ENCODE measurements at places on chromosomes 11 and 22.

GRCh38 chr11:118870396-118871343 is 13.0 kb upstream of the CXCR5 start:
- DNase-seq, result no peak

GRCh38 chr11:63552921-63553320 is 10.3 kb downstream of the PLAAT2 start:
- DNase-seq, result no peak

DNA sequence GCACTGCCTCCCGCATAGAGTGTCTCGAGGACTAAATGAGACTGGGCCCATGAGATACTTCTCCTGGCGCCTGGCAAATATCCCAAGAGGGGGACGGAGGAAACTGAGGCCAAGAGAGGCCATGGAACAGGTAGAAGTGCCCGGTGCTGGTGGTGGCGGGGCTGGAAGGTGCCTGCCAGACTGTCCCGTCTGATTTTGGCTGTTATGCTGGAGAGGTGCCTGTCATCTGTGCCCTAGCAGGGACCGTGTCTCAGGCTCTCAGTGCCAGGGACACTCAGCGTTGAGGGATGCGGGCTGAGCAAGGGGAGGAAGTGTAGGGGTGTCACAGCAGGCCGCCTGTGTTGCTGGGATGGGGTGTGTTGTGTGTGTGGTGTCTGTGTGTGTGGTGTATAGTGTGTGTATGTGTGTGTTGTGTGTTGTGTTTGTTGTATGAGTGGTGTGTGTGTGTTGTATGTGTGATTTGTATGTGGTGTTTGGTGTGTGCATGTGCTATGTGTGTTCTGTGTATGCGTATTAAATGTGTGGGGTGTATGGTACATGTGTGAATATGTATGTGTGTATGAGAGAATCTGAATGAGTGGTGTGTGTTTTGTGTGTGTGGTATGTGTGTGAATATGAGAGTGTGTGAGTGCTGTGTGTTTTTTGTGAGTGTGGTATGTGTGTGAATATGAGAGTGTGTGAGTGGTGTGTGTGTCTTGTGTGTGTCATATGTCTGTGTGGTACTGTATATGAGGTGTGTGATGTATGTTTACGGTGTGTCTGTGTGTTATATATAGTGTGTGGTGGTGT is 21.3 kb upstream of the SHISAL1 start:
- DNase-seq, result no peak

- no peak for DNase-seq
Observed at GRCh38 chr11:61375761-61376108, 13.6 kb downstream of the TMEM138 start.

DNA sequence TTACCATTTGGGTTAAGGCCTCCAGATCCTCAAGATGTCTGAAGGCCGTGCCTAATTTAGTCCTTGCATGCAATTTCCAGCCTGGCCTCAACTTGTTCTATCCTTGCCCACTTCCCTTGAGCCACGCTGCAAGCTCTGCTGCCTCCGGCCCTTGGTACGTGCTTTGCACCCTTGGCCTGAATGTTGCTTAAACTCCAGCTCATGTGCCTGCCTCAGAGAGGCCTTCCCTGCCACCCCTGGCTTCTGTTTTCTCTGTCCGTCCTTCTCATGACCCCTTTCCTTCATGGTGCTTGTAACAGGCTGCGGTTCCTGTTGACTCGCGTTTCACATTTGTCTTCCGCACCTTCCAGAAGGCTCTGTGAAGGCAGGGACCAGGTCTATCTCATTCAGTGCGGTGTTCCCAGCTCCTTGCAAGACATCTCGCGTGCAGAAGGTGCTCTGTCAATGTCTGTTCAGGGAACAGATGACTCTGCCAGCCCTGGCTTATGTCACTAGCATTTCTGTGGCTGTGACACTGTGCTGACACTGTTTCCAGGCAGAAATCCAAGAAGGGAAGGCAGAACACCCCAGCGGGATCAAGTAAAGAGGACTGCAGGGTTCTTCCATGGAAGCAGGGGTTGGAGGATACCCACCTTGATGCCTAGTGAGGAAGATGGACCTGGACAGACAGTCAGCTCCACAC is 61.8 kb downstream of the FBLN1 start:
- no peak for DNase-seq

GRCh38 chr22:27541836-27542235 is 259.7 kb downstream of the MN1 start:
- no peak for DNase-seq

GRCh38 chr22:31628969-31629708 is 32.9 kb downstream of the PISD start:
- DNase-seq, result no peak

DNA sequence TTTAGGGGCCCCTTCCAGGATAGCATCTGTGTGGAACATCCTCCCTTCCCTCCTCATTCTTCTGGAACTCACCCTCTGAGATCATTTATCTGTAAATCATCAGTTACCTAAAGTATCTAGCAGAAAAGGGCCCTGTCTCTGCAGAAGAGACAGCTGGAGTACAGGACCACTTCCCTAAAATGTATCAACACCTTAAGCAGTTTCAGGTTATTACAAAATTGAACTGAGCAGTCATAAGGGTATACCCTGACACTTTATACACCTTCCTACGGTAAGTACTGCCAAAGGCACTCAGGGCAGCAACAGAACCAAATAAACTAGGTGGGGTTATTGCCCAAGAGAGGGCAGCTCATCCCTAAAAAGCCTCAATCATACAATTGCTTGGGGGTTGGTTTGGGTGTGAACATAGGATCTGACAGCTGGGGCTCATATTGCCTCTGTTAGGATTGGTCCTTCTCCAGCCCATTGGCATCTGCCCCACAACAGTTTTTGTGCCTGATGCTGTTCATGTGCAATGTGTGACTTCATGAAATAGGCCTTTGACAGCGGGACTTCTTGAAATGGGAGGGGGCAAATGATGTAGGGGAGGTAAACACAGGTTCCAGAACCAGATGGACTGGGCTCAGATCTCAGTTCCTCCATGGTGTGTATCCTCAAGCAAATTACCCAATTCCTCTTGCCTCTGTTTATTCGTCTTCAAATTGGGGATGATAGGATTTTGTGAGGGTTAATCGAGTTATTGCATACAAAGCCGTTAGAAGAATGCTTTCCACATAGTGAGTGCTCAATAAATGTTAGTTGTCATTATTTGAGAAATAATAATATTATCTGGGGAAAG is 2.9 kb downstream of the POU2AF3 start:
- DNase-seq, result no peak

DNA sequence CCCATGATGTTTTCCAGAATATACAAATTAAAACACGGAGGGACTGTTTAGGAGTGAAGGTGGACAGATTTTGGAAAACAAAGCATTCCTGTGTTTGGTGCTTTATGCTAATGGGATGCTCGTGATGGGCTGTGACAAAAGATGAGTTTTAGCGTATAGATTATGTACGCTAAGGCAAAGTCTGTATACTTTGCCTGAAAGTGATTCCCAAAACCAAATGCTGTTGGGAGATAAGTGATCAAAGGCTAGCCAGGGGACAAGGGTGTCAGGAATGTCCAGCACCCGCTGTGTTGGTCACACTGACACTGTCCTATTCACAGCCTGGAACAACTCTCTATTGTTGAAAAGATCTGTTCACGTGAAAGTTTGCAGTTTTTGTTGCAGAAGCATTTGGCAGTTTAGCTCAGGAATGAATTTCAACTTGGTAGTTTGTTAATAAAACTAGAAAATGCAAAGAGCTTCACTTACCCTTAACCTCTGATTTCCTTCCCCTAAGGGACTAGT is 1.5 kb downstream of the JAM3 start:
- no peak for DNase-seq

DNA sequence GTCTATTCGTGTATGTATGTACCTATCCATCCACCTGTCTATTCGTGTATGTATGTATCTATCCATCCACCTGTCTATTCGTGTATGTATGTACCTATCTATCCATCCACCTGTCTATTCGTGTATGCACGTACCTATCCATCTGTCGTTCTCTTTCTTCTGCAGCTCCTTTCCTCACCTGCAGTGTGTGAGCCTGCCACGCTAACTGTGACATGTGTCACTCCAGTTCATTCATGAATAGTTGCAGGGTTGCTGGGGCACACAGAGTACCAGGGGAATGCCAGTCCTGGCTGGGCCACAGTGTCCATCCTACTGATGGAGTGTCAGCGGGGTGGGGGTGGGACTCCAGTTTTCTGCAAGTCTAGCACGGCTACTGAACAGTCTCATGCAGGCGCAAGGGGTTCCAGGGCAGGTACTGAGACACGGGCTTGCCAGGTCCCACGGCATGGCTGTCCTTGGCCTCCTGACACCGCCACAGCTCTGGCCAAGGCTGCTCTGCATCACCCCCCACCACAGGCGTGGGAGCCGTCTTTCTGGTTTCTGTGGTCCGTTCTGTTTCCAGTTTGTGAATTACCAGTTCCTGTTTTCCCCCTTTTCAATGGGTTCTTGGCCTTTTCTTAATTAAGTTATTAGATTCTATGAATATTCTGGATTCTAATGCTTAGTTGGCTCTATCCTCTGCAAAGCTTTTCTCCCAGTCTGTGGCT is 88.8 kb upstream of the CLDN5 start:
- no peak for DNase-seq

- DNase-seq, result no peak
Observed at GRCh38 chr22:27686534-27686933, 115.0 kb downstream of the MN1 start.

GRCh38 chr22:19818324-19819207 is 36.1 kb downstream of the GNB1L start:
- DNase-seq, result no peak

- DNase-seq, result no peak
Observed at GRCh38 chr11:119263352-119263940, 53.5 kb downstream of the MCAM start.

DNA sequence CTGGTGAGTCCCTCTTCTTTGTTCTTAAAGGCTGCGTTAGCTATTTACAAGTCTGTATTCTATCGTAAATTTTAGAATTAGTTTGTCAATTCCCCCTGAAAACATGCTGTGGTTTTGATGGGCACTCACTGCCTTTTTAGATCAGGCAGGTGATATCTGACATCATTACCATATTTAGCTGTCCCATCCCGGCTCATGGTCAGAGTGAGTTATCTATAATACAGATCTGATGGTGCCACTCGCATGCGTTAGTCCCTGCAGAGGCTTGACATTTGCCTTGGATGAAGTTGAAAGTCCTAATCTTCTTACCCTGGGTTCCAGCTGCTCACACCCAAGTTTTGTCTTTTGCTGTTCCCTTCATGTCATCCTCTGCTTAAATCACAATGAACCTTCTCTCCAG is 150.5 kb upstream of the NARS2 start:
- DNase-seq, result no peak

DNA sequence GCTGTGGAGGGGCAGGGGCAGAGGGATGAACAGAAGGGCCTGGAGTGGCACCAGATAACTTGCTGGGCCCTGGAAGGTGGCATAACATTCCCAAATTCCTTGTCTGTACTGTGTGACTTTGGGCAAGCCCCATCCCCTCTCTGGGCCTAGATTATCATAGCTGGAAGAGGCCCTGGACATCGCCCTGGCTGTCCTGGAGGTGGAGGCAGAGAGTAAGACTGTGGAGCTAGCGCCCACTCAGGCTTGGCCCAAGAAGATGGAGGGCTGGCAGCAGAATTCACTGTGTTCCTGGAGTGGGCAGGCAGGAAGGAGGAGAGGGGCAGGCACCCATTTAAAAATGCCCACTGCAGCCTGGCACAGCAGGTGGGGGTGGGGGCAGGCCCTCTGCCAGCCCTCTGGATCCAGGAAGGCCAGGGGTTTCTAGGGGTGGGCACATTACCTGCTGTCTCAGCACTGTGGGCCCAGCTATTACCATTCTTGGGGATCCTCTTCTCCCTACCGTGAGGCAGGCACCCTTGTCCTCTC is 22.6 kb downstream of the ARHGEF17 start:
- DNase-seq, result no peak

- DNase-seq, result no peak
Observed at GRCh38 chr11:76243957-76244285, 37.6 kb upstream of the WNT11 start.

GRCh38 chr22:37068859-37069258 is 17.3 kb downstream of the KCTD17 start:
- no peak for DNase-seq

GRCh38 chr22:44459551-44459950 is 38.5 kb downstream of the RTL6 start:
- no peak for DNase-seq

DNA sequence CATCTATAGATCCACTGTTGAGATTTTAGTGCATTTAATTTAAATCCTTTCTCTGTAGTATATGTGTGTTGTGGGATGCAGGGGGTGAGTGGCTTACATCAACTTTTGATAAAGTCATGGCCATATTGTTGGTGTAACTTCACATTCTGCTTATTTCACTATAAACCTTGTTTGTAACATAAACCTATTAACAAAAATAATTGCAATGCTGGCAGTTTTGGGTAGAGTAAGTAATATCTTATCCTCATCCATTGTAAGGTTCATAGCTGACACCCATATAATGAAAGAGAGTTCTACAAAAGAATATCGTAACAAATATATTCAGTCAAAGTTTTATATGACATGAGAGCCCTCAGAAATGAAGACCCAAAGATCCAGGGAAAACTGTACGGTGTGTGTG is 601.7 kb upstream of the ANO3 start:
- no peak for DNase-seq

DNA sequence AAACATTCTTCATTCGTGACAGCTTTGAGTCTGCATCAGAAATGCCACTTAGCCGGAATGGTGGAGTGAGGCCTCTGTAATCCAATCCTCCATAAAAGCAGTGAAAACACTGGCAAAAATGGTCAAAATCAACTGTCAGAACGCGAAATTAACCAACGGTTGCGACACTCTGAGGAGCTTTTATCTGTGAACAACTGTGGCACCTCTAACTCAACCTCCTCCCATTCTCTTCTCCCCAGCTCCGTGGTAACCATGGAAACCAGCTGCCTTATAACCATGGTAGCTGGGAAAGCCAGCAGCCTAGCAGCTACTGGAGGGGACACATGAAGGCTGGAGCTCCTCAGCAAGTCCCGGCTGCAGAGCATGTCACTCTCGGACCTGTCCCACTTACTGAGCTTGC is 20.3 kb downstream of the AP2A2 start:
- no peak for DNase-seq

All from NCI-H187 (cell line).